ENCODE measurements at places on chromosomes 2 and 18.
A peak's percentile ranks its signal among the peaks of the same experiment; 100 is the strongest.

GRCh38 chr2:157473581-157473980 is 29.7 kb upstream of the CYTIP start:
- peak; percentile 32 for DNase-seq

GRCh38 chr2:23939987-23940717 is at the start of gene UBXN2A:
Gene UBXN2A, plus strand, starts transcription at chr2:23940463. Its CDS starts 17,852 bp downstream, at chr2:23958315.
- peak; percentile 85 for DNase-seq

GRCh38 chr18:7886436-7886835 is 319.3 kb downstream of the PTPRM start:
- DNase-seq: no peak

DNA sequence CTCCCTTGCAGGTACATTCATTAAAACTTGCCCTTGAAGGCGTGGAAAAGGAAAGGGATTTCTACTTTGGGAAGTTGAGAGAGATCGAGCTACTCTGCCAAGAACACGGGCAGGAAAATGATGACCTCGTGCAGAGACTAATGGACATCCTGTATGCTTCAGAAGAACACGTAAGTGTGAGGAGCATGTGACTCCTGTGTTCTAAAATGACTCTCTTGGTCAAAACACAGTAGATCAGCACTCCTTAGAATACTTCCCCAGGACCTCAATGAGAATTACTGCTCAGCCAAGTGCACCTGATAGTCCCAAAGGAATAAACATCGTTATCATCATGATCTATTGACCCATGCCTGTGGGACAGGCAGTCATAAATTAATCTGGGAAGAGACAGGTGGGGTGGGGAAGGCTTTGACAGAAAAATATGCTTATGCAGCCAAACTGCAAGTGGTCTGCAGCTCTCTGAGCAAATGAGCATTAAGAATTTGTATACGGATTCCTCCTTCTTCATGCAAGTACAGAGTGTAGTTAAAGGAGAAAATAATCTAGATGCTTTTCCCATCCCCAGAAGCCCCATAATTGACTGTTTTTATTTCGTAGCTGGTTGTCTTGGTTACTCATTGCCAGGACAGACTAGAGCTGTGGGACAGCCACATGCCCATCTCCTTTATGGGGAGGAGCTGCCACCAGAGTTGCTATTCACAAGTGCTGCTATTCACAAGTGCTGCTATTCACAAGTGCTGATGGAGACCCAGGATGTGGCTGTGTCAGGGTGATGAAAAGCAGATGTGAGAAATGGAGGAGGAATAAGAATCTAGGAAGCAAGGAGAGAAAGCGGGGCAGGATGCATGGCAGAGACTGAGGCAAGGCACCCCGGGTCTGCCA is 91.0 kb downstream of the MAPRE2 start:
- DNase-seq: no peak

- DNase-seq: peak; percentile 6
These were observed 797 bp downstream of the TTC32 start for GRCh38 chr2:19900931-19901441.

- no peak for DNase-seq
These were observed 195.7 kb downstream of the LPIN1 start for GRCh38 chr2:11942178-11942569.

- no peak for DNase-seq
These were observed 223.9 kb downstream of the ERBB4 start for GRCh38 chr2:212314680-212315079.

DNA sequence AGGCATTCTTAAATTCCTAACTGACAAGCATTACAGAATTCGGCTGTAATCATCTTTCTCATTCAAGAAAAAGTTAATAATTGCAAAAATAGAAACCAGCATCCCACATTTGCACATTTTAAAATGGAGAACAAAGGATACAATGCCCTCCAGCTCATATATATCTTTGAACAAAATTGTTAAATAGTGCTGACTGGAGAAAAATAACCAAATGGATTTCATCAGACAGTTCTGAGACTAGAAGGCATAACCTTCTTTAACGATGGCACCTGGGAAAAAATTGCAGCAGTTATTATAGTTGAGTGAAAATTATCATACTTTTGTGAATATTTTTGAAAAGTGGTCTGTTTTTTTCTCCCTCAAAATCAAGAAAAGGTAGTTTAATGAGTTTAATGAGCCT is 138.9 kb upstream of the CDH19 start:
- DNase-seq: no peak

- DNase-seq: no peak
These were observed 50.0 kb downstream of the KCNG2 start for GRCh38 chr18:79847606-79848293.

- DNase-seq: no peak
These were observed 11.2 kb upstream of the GALM start for GRCh38 chr2:38654528-38655381.

- DNase-seq: no peak
These were observed 26.3 kb upstream of the SH3RF3 start for GRCh38 chr2:109102588-109103233.

- no peak for DNase-seq
These were observed 106.5 kb downstream of the EHBP1 start for GRCh38 chr2:62811972-62812371.

DNA sequence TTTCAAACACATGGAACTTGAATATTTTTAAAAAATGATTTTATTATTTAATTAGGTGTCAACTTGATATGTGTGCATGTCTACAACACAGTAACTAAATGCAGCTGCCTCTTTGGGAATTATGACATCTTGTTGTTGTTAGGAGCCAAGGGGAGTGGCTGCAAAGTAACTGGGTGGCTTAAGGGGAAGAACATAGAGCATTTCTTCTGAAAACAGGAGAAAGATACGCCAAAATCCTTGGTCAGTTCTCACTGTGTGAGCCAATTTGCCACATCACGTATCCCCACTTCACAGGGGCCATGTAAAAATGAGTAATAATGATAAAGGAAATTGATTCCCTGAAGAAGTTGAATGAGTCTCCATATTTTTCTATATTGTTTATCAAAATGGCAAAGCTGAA is 309.8 kb upstream of the COL3A1 start:
- DNase-seq: no peak

GRCh38 chr18:36558234-36558633 is 260.7 kb downstream of the FHOD3 start:
- DNase-seq: no peak

GRCh38 chr2:204260162-204260877 is 285.0 kb upstream of the PARD3B start:
- DNase-seq: peak; percentile 69

- peak; percentile 53 for DNase-seq
These were observed 34.0 kb upstream of the IL37 start for GRCh38 chr2:112876971-112877361.
